Ecto neural progenitor cell (in vitro differentiated cells): ENCODE measurements at places on chromosomes 5 and 9.
A peak's percentile ranks its signal among the peaks of the same experiment; 100 is the strongest.

DNA sequence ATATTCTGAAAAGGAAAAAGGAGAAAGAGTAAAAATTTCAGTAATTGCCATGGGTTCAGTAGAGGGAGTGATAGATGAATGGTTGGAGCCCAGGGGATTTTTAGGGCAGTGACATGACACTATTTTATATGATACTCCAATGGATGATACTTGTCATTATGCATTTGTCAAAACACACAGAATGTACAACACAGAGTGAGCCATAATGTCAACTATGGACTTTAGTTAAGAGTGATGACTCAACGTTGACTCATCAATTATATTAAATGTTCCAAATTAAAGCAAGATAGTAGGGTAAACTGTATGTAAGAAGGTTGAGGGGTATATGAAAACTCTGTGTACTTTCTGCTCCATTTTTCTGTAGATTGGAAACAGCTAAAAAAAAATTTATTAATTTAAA is 586.4 kb downstream of the TAF11L14 start:
- DNase-seq = no peak

DNA sequence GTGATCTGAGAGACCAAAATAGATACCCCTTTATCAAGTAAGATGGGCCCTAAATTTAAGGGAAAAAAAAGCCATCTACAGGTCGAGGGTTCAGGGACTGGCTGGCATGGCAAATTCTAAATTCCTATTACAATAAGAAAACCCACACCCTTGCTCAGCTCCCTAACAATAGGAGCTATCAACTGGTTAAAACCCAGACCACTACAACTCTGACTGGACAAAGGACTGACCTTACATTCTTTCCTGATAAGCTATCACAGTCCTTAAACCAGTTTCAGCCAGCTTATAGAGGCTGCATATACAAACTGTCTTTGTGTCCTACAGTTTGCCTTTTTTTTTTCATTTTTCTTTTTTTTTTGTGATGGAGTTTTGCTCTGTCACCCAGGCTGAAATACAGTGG is 803.6 kb downstream of the NR2F1-AS1 start:
- no peak for DNase-seq

DNA sequence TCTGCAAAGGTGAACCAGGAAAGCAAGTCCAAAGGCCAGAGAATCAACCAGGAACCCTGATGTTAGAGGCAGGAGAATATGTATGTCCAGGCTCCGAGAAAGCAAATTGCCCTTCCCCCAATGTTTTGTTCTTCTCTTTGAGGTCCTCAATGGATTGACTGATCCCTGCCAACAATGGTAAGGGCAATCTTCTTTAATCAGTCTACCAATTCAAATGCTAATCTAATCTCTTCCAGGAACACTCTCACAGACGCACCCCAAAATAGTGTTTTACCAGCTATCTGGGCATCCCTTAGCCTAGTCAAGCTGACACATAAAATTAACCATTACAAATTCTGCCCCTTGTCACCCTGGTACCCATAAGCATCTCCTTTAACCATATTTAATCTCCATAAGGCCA is 398.0 kb downstream of the RAB3C start:
- DNase-seq = no peak

- DNase-seq = no peak
These were observed 142.2 kb downstream of the MED27 start for GRCh38 chr9:131937451-131937850.

- peak; percentile 66 for DNase-seq
These were observed 922 bp downstream of the CRHBP start for GRCh38 chr5:76953551-76954382.

DNA sequence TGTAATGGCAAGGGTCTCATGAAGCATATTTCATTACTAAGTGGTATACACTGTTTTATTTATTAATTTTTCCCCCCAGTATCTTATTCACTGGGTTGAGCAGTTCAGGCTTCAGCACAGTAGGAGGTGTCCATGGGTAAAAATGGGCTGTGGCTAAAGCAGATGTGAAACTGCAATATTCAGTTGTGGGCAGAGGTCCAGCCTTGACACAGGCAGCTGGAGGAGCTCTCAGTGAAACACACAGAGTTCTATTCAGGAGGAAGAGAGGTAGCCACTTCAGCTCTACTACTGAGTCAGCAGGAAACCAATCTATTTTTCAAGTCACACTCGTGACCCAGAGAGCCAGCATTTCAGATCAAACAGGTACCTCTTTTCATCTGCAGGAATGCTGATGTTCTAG is 418.3 kb downstream of the CDH10 start:
- DNase-seq = no peak

GRCh38 chr5:133998042-133998441 is 6.7 kb downstream of the VDAC1 start:
- no peak for DNase-seq

GRCh38 chr5:24477958-24478357 is 166.8 kb downstream of the CDH10 start:
- no peak for DNase-seq

- no peak for DNase-seq
These were observed 10.4 kb upstream of the PDCD1LG2 start for GRCh38 chr9:5499889-5500398.

DNA sequence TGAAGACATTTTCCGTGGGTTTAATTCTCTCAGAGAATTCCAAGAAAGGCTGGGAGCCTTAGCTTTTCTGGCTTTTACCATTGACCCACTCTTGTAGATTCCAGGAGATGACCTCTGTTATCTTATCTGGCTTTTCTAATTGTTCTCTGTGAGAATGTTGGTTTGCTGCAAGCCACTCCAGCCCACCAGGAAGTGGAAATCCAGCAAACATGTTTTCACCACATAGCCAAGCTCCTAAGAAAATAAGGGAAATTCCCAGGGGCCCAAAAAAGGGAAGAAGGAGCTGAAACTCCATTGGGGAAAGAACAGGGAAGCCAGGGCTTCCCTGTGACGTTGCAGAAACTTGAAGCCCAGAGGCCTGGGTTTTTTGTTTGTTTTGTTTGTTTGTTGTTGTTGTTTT is 19.7 kb downstream of the GPR107 start:
- DNase-seq = no peak

DNA sequence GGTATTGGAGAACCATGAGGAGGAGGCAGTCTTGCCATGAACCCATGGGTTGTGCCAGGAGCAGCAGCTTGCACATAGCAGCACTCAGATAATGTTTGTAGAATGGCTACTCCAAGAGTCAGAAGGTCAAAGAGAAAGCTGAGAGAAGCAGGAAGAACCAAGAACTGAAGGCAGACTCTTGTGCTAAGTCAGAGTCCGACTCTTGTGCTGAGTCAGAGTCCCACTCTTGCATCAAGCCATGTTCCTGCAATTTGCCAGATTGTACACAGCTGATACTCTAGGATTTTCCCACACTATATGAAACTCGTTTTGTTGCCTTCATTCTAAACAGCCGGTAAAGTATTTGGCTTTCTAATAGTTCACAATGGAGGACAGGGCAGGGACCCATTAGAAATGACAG is 26.2 kb upstream of the HSPA9 start:
- DNase-seq = no peak

GRCh38 chr9:130286781-130287428 is 21.3 kb downstream of the HMCN2 start:
- DNase-seq = no peak

DNA sequence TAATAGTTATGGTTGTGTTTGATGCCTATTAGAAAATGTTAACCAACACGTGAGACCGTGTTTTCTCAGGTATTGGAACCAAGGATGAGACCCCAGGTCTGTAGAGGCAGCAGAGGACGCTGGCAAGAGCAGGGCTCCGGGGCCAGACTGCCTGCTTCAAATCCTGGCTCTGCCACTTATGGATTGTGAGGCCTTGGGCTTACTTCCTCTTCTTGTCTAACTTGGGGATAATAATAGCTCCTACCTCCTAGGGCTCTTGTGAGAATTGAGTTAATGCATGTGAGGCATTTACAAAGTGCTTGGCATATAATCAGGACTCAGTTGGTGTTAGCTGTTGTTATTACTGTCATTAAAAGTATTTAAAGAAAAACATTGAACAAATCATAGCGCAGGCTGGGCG is 85.5 kb upstream of the PITX1 start:
- no peak for DNase-seq
